Glutamatergic neuron (in vitro differentiated cells): ENCODE measurements at places on chromosomes 12 and 14.

DNA sequence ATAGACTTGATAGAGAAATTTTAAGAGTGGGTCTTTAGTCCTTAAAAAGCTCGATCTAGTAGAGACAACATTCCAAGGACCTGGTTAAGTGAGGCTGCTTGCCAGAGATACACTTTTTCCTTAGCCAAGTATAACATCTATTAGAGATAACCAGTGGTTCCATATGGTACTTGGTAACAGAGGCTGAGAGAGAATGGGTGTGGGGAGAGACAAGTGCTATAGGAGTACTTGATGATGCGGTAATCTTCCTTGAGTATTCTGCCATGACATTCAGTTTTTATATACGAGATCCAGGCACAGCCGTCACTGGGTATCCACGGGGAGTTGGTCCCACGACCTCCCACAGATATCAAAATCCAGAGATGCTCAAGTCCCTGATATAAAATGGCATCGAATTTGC, 77.4 kb upstream of the REP15 start:
- DNase-seq, result no peak

DNA sequence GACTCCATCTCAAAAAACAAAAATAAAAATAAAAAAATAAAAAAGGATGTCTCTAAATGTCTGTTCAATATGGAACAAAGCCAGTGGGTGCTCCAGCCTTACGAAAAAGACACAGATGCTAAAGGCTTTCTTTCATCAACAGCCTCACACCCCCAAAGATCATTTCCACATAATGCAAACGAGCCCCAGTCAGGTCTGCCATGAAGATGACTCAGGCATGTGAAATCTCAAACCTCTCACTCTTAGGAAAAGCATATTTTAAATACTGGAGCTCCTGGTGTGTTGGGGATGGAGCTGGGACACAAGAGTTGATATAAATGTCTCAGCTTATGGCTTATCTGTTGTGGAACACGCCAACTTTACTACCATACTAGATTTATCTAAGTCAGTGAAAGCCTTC, 49.9 kb upstream of the PLXNC1 start:
- no peak for DNase-seq

- DNase-seq, result no peak
Observed at GRCh38 chr12:65525491-65526141, 247.1 kb downstream of the MSRB3 start.

DNA sequence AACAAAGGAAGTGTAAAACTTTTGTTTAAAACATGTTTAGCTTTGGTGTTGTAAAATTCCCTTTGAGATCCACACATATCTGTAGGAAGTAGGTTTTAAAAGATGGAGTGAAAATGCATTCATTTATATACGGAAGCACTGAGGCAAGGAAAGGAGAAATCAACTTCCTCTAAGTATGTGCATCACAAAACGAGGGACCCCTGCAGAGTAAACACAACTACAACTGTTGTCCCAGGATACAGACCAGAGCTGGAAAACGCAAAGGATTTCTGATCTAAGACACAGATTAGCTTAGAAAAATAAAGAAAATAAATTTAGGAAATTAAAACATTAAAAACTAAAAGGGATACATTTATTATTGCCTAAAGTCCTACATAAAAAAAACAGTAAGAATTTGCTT, 297.6 kb downstream of the MED13L start:
- DNase-seq, result no peak

DNA sequence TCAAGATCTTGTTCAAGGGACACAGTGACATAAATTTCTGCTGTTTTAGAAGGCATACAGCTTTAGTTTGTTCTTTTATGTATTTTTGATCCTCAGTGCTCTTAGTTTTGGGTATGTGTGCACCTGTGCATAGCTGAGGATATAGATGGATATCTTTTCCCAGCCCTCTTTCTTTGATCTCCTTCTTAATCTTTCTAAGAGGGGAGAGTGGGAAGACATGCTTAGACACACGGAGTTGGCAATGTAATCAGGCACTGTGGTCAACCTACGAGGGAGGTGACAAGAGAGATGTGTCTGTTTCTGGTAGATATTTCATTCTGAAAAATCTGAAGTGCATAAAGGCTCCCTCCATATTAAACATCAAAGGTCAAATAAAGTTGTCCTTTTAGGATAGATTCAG, 340.6 kb downstream of the TMEM132D start:
- DNase-seq, result no peak

GRCh38 chr12:113647048-113647447, 175.4 kb upstream of the LHX5 start:
- DNase-seq, result peak; percentile 57

DNA sequence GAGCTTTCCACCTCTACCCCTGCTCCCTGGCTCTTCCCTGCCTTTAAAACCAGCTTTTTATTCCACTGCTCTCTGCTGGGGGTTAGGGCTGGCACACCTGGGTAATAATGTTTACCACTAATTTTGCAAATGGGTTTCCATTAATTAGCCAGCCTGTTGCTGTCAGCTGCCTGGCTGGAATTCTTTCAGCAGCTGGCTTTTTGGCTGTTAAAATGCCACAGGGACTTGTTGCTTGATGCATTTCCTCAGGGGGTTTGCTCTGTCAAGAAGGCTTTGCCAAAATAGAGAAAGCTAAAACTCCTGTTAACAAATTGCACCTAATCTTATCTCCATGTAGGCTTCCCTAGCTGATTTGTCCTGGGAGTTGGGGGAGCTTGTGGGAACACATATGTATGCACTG, 51.8 kb upstream of the PSMC1 start:
- DNase-seq, result no peak

GRCh38 chr14:86420131-86420530, 890.2 kb downstream of the FLRT2 start:
- no peak for DNase-seq

DNA sequence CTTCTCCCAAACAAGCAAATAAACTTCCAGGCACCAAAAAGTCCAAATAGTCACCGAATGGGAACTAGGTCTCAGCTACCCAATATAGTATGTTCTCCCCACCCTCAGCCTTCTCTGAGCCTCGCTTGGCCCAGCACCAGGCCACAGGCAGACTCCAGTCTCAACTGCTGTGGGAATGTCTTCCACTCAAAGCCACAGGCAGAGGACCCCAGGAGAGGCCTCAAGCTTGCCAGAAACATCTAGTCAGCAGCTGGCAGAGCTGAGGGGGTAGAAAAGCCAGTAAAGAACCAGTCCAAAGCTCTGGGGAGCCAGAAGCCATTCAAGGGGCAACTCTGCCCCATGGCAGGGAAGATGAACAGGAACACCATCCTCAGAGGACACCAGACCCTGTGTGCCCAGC, 41.8 kb downstream of the FMNL3 start:
- no peak for DNase-seq

DNA sequence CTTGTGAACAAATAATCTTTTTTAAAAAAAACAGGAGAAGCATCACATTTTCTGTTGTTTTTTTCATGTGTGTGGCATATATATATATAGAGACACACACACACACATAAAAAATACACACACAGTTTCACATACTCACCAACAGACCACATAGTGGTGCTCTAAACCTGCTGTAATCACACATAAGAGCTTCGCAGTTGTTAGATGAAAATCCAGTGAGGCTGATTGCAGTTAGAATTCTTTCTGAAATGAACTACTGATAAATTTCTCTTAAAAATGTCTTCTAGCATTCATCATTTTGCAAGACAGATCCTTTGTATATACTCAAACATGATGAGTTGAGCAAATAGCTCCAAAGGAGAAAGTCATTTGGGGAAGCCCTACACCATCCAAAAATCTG, 434.3 kb upstream of the STXBP6 start:
- DNase-seq, result no peak

DNA sequence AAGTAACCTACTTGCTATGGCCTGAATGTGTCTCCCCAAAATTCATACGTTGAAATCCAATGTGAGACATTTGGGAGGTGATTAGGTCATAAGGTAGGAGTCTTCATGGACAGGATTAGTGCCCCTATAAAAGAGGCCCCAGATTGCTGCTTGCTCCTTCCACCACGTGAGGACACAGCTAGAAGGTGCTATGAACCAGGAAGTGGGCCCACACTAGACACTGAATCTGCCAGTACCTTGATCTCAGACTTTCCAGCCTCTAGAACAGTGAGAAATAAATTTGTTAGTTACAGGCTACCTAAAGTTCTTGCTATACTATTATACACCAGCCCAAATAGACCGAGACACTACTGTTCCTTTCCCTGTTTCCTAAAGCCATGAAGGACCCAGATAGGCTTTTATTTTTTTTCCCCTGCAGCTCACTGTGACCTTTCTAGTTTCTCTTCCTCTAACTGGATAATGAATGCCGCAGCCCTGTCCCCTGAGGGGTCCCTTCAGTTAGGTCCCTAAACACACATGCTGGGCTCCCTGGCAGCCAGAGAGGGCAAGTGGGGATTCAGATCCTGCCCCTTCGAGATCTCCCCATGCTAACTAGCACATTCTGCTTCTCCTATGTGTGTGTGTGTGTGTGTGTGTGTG, 19.3 kb downstream of the SLC25A3 start:
- DNase-seq, result no peak

DNA sequence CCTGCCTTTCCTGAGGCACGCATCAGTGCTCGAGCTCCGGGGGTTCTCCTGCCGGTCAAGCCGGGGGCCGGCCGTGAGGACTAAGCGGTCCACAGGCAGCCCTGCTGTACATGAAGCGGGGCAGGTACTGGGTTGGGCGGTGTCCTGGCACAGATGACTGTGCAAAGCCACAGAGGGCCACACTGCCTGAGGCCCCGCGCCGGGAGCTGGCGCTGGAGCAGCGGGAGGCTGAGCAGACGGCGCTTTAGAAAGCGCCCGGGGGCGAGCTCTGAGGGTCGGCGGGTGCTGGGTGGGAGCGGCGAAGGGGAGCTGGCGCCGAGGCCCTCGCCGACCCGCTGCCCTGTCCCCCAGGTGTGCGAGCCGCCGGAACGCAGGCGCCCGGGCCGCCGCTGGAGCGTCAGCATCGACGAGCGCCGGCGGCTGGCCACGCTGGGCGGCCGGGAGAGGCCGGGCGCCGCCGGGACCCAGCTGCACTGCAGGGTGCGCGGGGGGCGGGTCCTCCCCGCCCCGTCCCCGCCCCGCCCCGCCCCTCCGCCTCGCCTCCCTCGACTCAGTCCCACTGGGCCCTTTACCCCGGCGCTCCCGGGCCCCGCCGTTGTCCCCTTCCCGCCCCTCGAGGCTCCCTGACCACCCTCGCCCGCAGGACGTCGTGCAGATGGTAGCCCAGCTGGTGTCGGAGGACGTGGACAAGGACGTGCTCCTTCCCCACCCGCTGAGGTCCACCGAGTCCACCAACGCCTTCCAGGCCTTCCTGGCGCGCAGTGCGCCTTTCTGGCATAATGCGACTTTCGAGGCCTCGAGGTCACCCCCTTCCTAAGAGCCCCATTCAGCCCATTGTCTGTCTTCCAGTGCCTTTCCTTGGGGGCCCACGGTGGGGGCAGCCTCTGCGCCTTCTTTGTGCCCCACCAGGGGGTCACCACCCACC, 8.3 kb upstream of the MTA1 start:
- DNase-seq, result peak; percentile 21

- DNase-seq, result no peak
Observed at GRCh38 chr14:57080691-57081090, 188.0 kb downstream of the EXOC5 start.

- DNase-seq, result no peak
Observed at GRCh38 chr12:112947761-112948160, 9.5 kb downstream of the OAS3 start.

- no peak for DNase-seq
Observed at GRCh38 chr12:107684990-107685359, 624 bp upstream of the PWP1 start.
